ENCODE measurements at places on chromosomes 5 and 9.
A peak's percentile ranks its signal among the peaks of the same experiment; 100 is the strongest.

DNA sequence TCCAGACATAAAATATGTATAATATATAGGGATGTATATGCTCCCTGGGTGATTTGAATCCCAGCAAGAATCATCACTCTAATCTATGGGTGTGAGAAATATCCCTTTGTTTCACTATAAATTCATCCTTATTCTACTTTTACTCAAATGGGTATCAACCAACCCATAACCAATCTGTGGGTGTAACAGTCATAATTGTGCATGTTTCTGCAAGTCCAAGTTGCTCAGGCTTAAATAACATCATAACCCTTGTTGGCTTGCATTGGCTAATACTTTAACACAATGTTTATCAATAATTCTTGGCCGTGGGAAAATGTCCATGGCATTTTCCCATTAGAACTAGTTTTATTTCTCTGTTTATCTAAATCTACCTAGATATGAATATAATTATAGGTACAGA lies 530.5 kb upstream of the TLE4 start:
- no peak for DNase-seq

- no peak for DNase-seq
Measured at GRCh38 chr9:91986248-91986647, 36.2 kb upstream of the ROR2 start.

GRCh38 chr5:13985731-13986418 lies 41.4 kb upstream of the DNAH5 start:
- DNase-seq = no peak

DNA sequence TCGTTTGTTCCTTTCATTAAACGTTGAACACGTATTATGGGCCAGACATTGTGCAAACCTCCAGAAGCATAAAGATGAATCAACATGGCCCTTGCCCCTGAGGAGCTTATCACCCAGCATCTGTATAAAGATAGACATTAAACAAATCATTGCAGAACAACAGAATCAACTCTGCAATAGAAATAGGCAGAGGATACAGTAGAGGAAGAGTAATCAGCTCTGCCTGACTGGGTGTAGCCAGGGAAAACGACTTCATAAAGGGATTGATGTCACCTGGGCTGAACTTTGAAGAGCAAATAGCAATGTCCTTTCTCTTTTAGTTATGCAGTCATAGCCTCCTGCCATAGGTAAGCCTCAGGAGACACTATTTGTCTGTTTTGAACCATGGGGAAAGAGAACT lies 13.4 kb downstream of the RGS7BP start:
- DNase-seq = no peak

- DNase-seq = no peak
Measured at GRCh38 chr9:83296123-83296522, 233.2 kb upstream of the RASEF start.

GRCh38 chr5:126780165-126780827 lies 3.4 kb downstream of the LMNB1 start:
- peak; percentile 35 for DNase-seq

DNA sequence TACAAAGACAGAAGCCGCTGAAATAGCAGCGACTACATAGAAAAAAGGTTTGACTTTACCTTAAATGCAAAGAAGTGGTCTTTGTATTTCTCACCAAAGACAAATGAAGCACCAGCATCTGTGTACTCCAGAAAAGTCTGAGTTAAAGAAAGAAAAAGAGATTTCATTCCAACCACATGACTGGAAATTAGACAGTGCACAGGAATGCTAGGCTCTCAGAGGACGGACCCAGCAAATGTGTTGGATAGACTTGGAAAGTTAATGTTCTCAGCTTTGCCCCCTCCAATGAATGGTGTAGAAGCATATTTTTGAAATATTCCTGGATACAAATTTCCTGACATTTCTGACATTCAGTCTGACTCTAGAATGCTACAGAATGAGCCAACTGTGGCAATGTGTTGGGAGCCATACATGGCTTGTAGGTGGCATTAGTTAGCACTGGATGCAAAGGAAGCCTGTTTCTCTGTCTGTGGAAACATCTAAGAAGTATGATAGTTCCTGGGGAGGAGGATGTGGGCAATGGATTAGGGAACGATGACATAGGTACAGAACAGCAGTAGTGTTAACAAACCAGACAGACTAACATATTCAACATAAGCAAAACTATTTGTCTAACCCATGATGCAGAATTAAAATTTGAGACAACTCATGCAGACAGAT lies 43.3 kb downstream of the SLC28A3 start:
- DNase-seq = no peak

GRCh38 chr9:71824257-71824656 lies 55.9 kb upstream of the CEMIP2 start:
- DNase-seq = no peak

- no peak for DNase-seq
Measured at GRCh38 chr9:107216329-107216728, 66.8 kb upstream of the RAD23B start.

- no peak for DNase-seq
Measured at GRCh38 chr5:37435261-37435660, 56.1 kb downstream of the WDR70 start.

DNA sequence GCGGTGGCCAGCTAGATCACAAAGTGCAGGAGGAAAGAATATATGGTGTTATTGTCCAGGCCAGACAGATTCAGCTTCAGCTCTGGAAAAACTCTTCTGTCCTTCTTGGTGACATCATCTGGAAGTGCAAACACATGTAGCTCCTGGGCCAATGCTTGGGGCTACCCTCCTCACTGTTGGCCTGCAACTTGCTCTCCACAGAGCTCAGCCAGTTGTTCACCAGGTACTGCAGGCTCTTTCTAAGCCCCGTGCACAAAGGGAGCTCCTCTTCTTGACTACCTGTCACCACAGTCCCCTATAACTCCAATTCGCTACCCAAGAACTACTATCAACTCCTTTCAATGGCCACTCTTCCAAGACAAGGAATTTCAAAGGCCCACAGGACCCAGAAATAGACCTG lies 1175.9 kb upstream of the CDH9 start:
- DNase-seq = no peak

DNA sequence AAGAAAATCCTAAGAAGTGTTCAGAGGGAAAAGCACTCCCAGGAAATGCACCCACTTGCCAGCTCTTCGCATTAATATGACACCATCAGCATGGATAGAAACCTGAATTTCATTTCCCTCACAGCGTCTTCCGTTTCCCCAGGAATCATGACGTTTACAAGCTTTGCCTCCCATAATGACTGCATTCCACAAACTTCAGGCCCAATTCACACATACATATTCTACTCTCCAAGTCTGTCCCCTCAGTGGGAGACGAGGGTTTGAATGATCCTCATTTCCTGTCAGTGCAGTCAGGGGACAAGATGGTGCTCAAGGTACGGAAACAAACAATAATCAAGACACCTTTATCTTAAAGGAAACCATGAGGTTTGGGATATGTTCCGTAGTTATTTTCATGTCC lies 44.9 kb upstream of the MAN2A1 start:
- no peak for DNase-seq

- DNase-seq = no peak
Measured at GRCh38 chr5:83956386-83956785, 235.7 kb upstream of the HAPLN1 start.

DNA sequence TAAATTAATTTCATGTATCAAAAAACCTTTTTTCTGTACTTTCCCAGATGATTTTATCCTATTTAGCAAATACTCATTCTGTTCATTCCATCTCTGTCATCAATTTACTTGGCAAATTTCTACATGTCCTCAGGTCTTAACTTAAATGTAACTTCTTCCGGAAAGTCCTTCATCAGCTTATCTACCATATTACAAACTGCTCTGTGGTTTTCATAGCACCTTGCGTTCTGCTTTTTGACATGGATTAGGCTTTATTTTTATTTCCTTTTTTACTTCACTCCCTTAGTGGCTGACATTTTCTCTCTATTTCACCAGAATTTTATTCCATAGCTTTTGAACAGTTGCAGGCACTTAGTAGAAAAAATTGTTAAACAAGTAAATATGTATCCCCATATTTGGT lies 1040.8 kb downstream of the TAF11L14 start:
- DNase-seq = no peak

GRCh38 chr9:82334286-82334685 lies 345.7 kb downstream of the SPATA31D1 start:
- DNase-seq = no peak

DNA sequence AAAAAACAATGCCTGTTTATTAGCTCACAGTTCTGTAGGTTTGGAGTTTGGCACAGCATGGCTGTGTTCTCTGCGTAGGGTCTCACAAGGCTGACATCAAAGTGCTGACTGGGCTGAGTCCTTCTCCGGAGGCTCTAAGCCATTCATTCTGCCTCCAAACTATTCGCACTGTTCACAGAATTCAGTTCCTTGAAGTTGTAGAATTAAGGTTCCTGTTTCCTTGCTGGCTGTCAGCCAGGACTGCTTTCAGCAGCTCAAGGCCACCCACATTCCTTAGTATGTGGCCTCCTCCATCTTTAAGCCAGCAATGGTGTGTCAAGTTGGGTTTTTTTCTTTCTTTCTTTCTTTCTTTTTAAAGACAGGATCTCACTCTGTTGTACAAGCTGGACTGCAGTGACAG lies 161.9 kb downstream of the CDH6 start:
- no peak for DNase-seq

DNA sequence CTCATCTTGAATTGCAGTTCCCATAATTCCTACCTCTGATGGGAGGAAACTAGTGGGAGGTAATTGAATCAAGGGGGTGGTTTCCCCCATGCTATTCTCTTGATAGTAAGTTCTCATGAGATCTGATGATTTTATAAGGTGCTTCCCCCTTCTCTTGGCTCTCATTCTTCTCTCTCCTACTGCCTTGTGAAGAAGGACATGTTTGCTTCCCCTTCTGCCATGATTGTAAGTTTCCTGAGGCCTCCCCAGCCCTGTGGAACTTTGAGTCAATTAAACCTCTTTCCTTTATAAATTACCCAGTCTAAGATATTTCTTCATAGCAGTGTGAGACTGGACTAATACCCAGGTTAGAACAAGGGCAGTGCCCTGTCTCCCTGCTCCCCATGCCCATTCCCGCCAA lies 7.5 kb upstream of the TRIO start:
- no peak for DNase-seq

- DNase-seq = no peak
Measured at GRCh38 chr9:20472342-20473045, 149.8 kb downstream of the MLLT3 start.

DNA sequence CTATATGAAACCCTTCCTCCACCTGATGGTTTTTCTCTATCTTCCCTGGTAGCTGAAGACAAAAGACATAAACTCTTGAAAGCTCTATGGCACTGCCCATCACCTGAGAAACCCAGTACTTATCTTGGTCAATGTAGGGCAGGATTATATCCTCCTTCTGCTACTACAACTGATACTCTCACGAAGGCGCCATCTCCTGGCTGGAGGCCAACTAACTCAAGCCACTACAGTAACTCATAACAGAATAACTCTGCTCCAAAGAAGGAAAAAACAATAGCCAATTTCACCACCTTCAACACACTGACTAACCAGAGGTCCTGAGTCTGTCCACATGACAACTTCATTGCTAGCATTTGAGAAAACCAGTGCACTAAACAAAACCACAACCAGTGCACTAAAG lies 409.2 kb downstream of the CETN3 start:
- DNase-seq = no peak

DNA sequence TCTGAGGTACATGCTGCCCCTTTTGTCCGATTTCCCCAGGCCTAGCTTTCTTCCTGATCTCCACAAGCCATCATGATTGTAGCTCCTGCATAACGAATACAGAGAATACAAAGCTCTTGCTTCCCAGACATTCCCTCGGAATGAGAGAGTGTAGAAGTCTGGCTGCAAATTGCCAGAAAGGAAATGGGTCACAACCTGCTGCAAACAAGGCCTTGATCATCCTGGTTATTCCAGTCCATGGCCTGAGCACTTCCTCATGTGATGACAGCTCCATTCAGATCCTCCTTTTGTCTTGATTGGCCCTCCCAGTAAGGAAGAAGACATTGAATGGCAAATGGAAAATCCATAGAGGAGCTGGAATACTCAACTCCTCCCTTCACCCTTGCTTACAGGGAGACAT lies 136.0 kb upstream of the ADRA1B start:
- no peak for DNase-seq

GRCh38 chr5:50929174-50929573 lies 262.7 kb downstream of the PARP8 start:
- DNase-seq = no peak

GRCh38 chr9:125797930-125798329 lies 50.8 kb downstream of the PBX3 start:
- DNase-seq = no peak

- no peak for DNase-seq
Measured at GRCh38 chr5:3905521-3905920, 309.9 kb downstream of the IRX1 start.

DNA sequence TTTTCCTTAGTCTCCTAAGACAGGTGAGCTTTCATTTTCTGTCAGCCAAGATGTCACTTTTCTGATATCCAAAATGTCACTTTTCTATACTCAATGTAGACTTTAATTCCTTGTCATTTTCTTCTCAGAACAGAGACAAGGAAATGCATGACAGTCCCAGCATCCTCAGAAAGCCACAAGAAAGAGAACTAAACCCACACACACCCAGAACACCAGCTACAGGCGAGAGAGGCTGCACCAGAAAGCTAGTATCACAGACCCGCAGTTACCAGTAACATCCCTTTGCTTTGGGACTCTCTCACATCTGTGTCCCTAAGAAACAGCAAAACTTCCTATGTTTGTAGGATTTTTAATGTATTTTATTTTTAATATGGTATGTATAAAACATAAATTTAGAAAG lies 17.1 kb downstream of the TRMO start:
- no peak for DNase-seq

GRCh38 chr5:81980160-81980559 lies 8.3 kb downstream of the ATG10 start:
- DNase-seq = no peak

Measured in spinal cord (tissue), 10 donors.